Hippocampal formation (tissue), 2 donors: ENCODE measurements at places on chromosomes 5 and 9.

GRCh38 chr9:112038017-112038408, 137.1 kb downstream of the SUSD1 start:
- no peak for DNase-seq

DNA sequence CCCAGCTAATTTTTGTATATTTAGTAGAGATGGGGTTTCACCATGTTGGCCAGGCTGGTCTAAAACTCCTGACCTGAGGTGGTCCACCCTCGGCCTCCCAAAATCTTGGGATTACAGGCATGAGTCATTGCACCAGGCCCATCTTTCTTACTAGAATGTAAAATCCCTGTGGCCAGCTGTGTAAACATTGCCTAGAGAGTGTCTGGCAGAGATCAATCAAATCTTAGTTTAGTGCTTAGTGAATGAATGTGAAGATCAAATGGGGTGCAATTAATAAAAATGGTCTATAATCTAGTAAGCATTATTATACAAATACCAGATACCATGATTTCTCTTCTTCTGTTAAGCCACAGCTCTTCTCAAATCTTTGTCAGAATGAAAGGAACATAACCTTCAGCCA, 289.9 kb downstream of the KCTD16 start:
- DNase-seq, result no peak

DNA sequence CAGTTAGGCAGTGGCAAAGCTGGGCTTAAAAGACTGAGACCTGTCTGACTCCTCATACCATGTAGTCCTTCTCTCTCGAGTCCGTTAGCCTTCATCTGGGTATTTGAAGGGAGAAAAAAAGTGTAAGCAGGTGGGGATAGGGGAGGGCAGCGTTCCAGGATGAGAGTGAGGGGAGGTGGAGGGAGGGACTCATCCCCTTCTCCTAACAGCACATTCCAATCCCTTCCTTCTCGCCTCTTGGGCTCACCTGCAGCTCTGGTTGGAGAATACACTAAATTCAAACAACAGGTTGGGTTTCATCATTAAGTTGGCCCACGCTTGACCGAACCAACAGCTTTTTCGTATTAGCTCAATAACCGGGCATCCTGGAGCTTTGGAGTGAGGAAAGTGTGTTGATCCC, 3.6 kb downstream of the NEURL1B start:
- DNase-seq, result no peak

GRCh38 chr5:126686451-126687126, 85.8 kb downstream of the PHAX start:
- DNase-seq, result no peak

DNA sequence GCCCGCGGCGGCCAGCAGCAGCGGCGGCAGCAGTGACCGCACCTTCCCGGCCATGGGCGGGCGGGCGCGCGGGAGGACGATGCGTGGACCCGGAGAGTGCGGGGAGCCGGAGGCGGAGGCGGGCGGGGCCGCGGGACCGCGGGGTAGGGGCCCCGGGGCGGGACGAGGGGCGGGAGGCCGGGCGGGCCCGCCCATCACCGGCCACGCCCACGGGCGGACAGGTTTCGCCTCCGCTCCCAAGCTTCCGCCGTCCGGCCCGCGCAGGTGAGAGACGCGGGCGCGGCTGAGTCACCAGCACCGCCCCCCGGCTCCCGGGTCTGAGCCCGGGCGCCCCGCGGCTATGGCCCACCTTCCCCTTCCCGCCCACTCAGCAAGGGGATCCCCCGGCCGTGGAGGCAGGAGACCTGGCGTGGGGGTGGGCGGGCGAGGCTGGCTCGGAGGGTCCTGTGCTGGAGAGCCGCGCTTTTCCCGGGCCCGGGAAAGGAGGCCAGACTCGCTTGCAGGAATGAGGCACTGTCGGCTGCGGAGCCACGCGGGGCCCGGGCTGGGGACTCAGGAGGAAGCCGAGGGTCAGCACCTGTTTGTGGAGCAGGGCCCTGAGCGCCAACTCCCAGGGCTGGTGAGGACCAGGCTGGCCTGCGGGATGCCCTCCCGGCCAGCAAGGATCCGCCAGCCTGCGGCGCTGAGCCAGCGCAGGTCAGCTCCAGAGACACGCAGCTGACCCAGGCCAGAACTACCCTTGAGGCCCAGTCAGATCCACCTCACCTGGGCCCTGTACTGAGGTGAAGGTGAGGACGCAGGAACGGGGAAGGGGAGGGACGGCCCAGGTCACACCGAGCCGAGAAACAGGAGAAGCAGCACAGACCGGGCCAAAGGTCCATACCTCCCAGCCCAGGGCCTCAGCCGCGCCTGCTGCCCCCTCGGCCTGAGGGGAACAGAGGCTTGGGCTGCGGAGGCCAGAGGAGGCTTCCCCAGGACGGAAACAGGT, at the start of gene ENTPD2:
Gene ENTPD2, minus strand, starts transcription at position 118 of the 988 bp plus-strand sequence. Its CDS starts 64 bp downstream, at position 54.
- no peak for DNase-seq

GRCh38 chr9:31799953-31800609, 584.4 kb upstream of the ACO1 start:
- DNase-seq, result no peak

DNA sequence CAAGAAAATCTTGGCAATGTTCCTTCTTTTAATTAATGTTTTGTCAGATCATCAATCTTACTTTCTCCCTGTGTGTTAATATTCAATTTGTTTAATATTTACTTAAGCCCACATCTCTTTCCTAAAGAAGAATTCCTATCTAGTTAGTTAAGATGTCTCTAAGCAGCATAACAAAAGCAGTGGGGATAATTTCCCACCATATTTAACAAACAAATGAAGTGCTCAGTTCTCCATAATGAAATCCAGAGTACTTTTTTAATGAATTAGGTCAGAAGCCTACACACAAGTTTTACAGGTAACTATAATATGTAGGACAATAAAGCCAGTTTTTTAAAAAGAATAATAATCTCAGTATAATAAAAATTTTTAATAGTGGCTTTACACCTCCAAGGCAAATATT, 1918.8 kb downstream of the EFNA5 start:
- no peak for DNase-seq

- no peak for DNase-seq
Measured at GRCh38 chr5:69491027-69491426, 1.6 kb upstream of the OCLN start.

DNA sequence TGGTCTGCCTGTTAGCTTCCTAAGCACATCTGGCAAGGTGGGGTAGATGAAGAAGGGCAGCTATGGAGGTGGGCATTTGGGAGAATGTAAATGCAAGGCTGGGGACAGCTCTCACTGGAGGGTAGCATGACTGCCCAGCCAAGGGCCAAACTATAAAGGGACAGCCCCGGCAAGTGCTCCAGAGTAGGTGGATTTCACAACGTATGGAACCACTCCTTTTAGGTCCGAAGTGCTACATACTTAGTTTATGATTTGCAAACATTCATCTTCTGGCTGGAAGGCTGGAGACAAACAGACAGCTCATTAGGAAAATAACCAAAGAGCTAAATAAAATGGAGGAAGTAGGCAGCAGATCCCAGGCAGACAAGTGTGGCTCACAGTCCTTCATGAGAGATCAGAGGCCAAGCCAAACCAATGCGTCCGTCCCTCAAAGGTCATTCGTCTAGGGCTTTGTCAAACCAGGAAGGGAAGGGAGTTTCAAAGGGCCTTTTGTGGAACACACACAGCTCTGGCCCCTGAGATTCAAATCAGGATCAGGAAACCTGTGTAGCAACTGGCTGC, 42.5 kb upstream of the GLRX start:
- no peak for DNase-seq

DNA sequence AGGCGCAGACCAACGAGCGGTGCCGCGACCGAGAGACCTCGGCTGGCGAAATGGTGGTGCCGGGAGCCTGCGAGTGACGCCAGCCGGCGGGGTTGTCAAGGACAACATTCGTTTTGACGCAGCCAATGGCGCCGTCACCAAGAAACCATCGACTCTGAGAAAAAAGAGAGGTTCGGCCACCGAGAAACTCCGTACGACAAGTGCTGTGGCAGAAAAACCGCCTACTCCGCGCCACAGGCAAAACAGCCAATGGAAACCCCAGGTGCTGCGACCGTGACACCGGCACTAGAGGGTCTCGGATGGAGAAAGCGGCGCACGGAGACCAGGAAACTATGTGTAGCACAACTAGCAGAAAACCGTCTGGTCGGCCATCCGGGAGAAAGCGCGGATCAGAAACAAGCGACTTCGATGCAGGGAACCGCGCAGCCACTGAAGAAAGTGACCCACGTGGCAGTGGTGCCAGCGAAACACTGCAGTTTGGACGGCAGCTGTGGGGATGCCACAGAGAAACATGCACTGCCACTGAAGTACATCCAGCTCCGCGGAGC, 88.8 kb downstream of the ANXA2R start:
- no peak for DNase-seq

DNA sequence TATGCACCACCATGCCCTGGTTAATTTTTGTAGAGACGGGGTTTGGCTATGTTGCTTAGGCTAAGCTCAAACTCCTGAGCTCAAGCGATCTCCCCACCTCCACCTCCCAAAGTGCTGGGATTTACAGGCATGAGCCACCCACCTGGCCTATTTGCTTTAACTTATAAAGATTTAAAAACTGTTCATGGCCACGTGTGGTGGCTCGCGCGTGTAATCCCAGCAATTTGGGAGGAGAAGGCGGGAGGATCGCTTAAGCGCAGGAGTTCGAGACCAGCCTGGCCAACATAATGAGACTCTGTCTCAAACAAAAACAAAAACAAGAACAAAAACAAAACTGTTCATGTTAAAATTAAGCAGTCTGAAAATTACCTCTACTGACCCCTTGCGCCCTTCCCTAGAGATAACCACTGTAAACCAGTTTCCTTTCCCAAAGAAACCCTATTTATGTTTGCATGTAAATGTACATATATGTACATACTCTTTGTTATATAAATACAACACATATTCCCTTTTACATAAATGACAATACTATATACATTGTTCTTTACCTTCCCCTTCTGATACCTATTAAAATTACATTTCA, 1.5 kb downstream of the AK6 start:
- DNase-seq, result no peak

DNA sequence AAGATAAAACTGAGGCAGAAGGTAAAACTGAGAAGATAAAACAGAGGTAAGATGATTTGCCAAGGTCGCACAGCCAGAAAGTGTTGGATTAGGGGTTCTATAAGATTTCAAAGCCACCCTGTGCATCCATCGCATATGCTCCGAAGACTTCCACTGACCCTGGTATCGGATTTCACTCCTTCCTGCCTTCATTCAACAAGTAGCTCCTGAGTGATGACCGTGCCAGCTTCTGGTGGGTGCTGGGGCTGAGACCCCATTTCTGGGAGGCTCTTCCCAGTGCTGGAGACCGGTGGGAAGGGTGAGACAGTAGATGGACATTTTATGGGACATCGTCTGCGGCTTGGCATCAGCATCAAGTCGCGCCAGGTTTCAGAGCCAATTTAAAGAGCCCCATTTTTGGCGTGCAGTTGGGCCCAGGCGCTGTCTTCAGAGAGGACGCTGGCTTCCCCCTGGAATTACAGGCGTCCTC, 53.7 kb upstream of the DAB2IP start:
- no peak for DNase-seq

DNA sequence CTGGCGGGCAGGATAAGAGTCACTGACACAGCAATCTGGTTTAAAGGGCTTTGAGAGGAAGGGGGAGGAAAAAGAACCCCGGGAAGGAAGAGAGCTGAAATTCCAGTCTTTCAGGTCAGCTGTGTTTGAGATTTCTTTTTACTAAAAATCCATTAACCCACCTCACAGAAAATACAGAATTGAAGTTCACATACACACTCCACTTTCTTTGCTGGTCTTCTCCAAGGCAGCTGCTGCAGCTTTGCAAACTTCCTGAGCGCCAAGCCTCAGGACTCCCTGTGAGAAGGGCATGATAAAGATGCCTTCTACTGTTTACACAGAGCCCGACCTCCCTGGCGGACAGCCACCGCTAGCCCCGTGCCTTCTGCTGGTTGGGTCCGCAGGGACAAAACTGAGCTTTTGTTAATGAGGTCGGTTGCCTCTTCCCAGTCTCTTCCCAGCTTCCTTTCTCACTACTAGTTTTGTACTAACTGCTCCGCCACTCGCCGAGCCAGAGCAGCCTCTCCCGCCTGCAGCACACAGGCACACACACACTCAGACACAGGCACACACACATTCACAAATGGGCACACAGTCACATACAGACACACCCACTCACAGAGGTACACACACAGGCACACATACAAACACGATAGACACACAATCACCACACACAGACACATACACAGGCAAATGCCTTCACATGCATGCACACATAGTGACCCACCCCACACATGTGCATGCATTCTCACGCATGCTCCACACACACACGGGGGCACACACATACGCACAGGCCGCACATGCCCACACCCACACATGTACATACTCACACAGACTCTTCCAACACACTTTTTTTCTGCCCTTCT, at the start of gene FREM1:
Gene FREM1, minus strand, starts transcription at position 468 of the 845 bp plus-strand sequence. CDS start 41,451 bp downstream, outside the sequence.
- no peak for DNase-seq

- no peak for DNase-seq
Measured at GRCh38 chr9:136675477-136676296, 11.6 kb downstream of the AGPAT2 start.

DNA sequence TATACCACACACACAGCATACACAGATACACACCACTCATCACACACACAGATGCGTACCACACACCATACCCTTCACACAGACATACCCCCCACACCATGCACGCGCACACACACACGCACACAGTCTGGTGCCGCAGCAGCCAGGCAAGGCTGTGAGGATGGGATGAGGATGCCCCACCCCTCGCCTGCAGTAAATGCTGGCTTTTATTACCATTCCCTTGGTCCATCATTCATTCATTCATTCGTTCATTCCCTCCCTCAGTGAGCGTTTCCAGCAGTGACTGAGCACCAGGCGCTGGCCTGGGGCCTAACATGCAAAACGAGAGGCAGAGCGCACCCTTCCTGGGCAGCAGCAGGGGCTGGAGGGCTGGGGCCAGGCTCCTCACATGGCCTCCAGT, 51.7 kb upstream of the FCN2 start:
- no peak for DNase-seq

DNA sequence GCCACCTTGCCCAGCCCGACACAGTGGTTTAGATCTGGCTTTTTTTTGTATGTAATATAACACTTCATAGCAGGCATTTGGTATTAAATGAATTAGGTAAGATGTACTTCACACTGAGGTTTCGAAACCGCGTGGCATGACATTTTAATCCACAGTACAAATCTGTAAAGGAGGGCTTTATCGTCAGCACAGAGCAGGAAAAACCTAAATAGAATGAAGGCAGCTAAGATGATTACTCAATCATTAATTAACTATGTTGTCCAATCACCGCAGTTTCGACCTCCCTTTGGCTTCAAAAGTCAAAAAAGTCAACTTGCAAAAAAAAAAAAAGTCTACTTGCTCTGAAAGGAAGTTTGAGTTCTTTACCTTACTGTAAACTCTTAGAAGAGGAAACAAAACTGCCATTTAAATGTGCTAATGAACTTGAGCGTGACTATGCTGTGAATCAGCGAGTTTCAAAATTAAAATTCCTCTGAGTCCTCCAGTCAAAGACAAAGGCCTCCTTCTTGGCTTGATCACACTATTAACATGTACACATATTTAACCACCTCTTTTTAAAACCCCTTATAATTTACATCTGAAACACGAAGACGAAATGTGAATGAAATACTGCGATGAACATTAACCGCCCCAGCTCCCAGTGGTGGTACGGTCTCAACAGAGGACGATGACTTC, 698 bp upstream of the SEC24A start:
- no peak for DNase-seq
